ENCODE measurements at places on chromosomes 5 and 9.

DNA sequence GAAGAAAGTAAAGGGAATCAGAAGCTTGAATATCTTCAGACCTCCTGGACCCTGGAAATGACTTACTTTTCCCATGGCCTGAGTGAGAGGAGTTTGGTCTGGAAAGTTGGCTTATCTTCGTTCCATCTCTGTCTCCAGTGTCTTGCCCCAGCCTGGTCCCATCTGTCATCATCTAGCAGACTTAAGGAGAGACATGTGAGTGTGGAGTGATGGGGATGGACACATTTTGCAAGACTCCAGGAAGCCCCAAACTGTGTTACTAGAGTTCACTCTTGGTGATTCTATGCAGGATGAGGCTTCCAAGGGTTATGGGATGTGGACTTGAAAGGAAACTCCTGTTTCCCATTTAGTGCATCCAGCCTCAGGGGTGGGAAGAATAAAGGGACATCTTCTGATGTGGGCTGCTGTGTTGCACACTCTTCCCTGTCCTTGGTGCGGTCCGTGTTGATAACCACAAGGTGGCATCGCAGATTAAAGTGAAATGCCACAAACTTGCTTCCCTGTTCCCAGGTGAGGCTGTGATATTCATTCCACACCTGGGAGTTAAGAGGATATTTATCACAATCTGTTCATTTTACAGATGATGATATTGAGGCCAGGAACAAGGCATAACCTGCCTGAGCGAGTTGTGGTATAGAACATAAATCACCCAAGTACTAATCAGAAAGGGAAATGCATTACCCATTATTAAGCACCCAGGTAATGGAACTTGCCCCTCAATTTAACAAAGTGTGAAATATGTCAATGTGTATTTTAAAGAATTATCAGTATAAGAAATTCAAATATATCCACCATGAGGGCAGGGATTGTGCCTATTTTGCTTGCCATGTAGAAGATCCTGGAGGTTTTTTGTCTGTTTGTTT is 269.9 kb upstream of the PAPPA start:
- H3K4me3 ChIP-seq, result no peak overlapping the region
- no peaks in the 10 kb centered on the region for H3K27me3 ChIP-seq
- no peaks in the 10 kb centered on the region for H3K36me3 ChIP-seq
- DNase-seq, result peak; percentile 6
- H3K4me1 ChIP-seq, result no peaks in the 10 kb centered on the region

GRCh38 chr9:128153060-128153946 is 4.0 kb downstream of the LCN2 start:
- H3K4me1 ChIP-seq, result peaks cover 6% of the 10 kb centered on the region
- no peak for DNase-seq
- H3K27me3 ChIP-seq, result no peaks in the 10 kb centered on the region
- no peak overlapping the region for H3K27ac ChIP-seq
- no peak overlapping the region for H3K4me3 ChIP-seq

- H3K4me1 ChIP-seq, result no peaks in the 10 kb centered on the region
- peaks cover 14% of the 10 kb centered on the region for H3K36me3 ChIP-seq
- no peak for DNase-seq
- peaks cover 2% of the 10 kb centered on the region for H3K27me3 ChIP-seq
Measured at GRCh38 chr5:1432296-1432695, 12.9 kb downstream of the SLC6A3 start.

DNA sequence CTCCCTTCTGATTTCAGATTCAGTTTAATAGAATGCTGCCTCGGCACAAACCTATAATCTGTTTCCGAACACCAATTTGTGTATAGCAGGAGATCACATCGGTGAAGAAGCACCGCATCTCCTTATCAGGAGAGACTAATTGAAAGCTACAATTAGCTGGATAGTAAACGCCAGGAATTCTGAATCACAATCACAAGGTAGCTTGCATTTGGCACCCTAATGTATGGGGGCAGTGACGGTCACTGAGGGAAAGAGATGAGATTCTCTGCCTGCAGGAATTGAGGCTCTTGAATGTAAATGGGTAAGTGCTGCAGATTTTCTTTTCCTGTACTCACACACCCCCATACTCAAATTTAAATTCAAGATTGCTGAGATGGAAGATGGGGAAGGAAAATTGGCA is 373.6 kb upstream of the ZNF608 start:
- H3K4me3 ChIP-seq, result no peak overlapping the region
- H3K36me3 ChIP-seq, result peaks cover 5% of the 10 kb centered on the region
- H3K27ac ChIP-seq, result no peak overlapping the region

GRCh38 chr5:57431759-57432158 is 50.9 kb downstream of the ACTBL2 start:
- no peak overlapping the region for H3K4me3 ChIP-seq
- H3K4me1 ChIP-seq, result peaks cover 4% of the 10 kb centered on the region
- no peak overlapping the region for H3K27ac ChIP-seq
- H3K36me3 ChIP-seq, result no peaks in the 10 kb centered on the region
- no peak for DNase-seq
- H3K27me3 ChIP-seq, result no peaks in the 10 kb centered on the region

GRCh38 chr9:36163786-36164170 is 5.4 kb upstream of the CCIN start:
- H3K4me3 ChIP-seq, result no peak overlapping the region
- H3K4me1 ChIP-seq, result peaks cover 15% of the 10 kb centered on the region
- DNase-seq, result no peak
- H3K27ac ChIP-seq, result no peak overlapping the region
- peaks cover 2% of the 10 kb centered on the region for H3K27me3 ChIP-seq

- no peak for DNase-seq
- peaks cover 91% of the 10 kb centered on the region for H3K27me3 ChIP-seq
- H3K4me1 ChIP-seq, result peaks cover 18% of the 10 kb centered on the region
- H3K27ac ChIP-seq, result no peak overlapping the region
- H3K4me3 ChIP-seq, result peak overlapping the region; percentile 56
- H3K36me3 ChIP-seq, result no peaks in the 10 kb centered on the region
Measured at GRCh38 chr9:126611193-126611591, 2.5 kb upstream of the LMX1B start.

GRCh38 chr5:80867233-80867632 is 92.9 kb upstream of the RASGRF2 start:
- no peaks in the 10 kb centered on the region for H3K27me3 ChIP-seq
- peaks cover 8% of the 10 kb centered on the region for H3K4me1 ChIP-seq
- H3K27ac ChIP-seq, result no peak overlapping the region
- DNase-seq, result no peak

DNA sequence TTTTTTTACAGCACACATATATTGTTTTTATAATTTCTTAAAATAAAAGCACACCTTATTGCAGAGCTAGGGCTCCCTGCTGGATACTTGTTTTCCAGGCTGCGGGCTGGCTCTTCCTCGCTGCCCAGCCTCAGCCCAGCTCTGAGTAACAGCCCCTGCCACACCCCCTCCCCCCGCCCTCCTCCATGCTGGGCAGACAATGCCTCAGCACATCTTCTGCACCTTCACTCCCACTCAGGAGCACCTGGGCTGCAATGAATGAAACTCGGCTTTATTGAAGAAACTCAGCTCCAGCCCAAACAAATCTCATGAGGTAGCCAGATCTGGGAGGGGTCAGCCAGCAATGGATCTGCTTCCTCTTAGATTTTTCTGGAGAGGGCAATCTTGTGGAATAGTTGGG is 9.5 kb downstream of the IL9 start:
- H3K27ac ChIP-seq, result no peak overlapping the region
- no peaks in the 10 kb centered on the region for H3K4me1 ChIP-seq
- H3K4me3 ChIP-seq, result no peak overlapping the region
- DNase-seq, result no peak
- peaks cover 83% of the 10 kb centered on the region for H3K27me3 ChIP-seq

DNA sequence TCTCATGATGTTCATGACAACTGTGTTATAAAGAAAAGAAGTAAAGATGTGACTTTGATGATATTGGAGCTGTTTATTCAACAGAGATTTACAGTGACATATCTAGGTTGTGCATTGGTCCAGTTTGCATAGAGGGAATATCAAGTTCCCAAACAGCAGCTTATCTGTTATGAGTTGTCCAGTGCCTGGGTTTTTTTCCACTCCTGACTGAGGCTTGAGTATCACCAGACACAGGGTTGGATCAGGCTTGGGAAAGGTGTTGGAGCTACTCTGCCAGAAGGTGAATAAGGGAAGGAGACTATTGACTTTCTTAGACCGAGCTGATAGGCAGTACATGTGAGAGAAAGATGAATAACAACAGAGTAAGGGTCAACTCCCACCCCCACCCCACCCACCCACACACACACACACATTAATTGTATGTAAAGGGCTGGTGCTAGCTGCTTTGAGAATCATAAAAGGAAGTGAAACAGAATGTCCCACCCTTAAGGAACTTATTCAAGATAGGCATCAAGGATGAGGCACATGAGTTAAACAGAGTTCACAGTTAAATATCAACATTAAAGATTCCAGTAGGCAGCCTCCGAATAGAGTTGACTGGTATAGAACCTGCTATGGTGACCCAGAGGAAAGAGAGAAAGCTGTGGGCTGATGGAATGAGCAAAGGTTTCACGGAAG is 33.0 kb upstream of the RASGRF2 start:
- no peaks in the 10 kb centered on the region for H3K36me3 ChIP-seq
- no peak overlapping the region for H3K27ac ChIP-seq
- DNase-seq, result no peak
- no peaks in the 10 kb centered on the region for H3K27me3 ChIP-seq

DNA sequence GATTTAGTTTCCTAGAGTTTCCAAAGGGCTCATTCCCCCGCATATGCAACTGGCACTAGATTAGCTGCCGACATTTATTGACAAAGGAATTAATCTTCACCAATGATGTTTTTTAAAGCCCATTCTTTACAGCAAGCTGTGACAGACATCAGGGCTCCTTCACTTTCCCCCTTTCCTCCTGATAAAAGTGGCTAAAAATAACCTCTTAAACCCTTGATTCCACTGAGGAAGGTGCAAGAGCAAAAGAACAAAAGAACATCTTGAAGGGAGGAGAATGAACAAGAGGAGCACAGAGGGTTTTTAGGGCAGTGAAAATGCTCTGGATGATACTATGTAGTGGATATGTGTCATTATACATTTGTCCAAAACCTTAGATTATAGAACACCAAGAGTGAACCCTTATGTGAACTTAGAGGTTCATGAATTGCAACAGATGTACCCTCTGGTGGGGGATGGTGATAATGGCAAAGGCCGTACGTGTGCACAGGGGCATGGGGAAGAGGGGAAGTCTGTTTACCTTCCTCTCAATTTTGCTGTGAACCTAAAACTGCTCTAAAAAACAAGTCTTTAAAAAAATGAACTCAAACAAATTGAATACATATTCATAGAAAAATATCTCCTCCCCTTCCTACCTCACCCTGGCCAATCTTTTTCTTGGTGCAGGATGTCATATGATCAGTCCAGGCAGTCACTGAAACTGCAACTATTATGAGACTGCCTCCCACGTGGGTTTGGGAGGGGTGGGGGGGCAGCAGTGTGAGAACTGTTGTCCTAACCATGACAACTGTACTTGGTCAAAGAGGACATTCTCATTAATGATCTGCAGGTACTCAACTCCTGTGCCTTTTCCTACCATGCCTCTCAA is 83.0 kb downstream of the MARCHF3 start:
- no peaks in the 10 kb centered on the region for H3K36me3 ChIP-seq
- no peak overlapping the region for H3K27ac ChIP-seq
- no peak overlapping the region for H3K4me3 ChIP-seq

DNA sequence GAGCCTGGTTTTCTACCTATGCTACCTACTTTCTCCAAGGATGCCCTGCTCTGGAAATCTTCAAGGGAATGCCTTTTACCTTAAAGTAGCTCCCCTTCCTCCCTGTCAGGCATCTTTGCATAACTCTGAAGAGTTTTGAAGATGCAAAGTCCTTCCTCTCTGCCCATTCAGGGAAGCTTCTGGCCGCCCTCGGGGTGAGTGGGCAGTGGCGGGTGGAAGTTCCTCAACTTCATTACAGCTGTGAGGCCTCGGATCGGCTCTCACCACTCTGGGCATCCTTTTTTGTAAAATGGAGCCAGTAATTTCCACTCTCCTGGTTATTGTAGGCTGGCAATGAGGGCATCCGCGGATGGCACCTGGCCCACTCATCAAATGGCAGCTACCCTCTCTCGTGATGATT is 31.7 kb upstream of the STXBP1 start:
- no peaks in the 10 kb centered on the region for H3K36me3 ChIP-seq
- no peak overlapping the region for H3K27ac ChIP-seq
- H3K27me3 ChIP-seq, result peaks cover 5% of the 10 kb centered on the region
- DNase-seq, result no peak
- H3K4me3 ChIP-seq, result no peak overlapping the region
- H3K4me1 ChIP-seq, result peaks cover 12% of the 10 kb centered on the region
